ENCODE measurements at places on chromosomes 3 and 15. TPM values are rescaled to one million over a fixed set of nuclear protein-coding genes. Genes with fewer than 3 reads are reported as not detected.

HEXA gene
- 101 TPM for total RNA-seq

IMPG2 gene
- 0.66 TPM for total RNA-seq

P2RY12 gene
- total RNA-seq: 0.39 TPM

PIF1 gene
- not detected for total RNA-seq

VGLL3 gene
- 0.03 TPM for total RNA-seq

- DNase-seq: no peak
Observed at GRCh38 chr3:19886404-19886803, 47.6 kb downstream of the EFHB start.

- no peak for DNase-seq
Observed at GRCh38 chr3:183208260-183208659, 44.8 kb upstream of the B3GNT5 start.

GRCh38 chr3:127440384-127440783 is 150.1 kb downstream of the TPRA1 start:
- DNase-seq: no peak

GRCh38 chr3:123406598-123406997 is 42.3 kb downstream of the ADCY5 start:
- DNase-seq: no peak

All from naive thymus-derived CD4-positive, alpha-beta T cell (primary cell).